ENCODE measurements at places on chromosomes 3 and 15.
A peak's percentile ranks its signal among the peaks of the same experiment; 100 is the strongest.

DNA sequence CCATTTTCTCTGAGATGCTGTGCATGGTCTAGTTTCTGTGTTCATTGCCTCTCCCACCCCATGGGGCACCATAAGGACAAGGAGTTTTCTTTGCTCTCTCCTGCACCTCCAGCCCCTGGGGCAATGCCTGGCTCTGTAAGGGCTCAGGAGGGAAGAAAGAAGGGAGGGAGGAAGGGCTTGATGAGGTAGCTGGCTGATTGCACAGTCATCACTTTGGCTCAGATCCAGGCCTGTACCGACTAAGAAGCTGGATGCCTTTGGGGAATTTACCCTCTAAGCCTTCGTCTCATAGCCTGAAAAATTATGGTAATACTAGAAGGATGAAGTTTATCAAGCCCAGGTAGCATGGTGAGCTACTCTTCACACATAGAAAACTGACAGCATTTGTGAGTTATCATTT is 382.9 kb downstream of the GABRG3 start:
- no peak for DNase-seq
- no peak overlapping the region for H3K27ac ChIP-seq
- no peaks in the 10 kb centered on the region for H3K4me1 ChIP-seq
- H3K27me3 ChIP-seq: no peaks in the 10 kb centered on the region
- H3K4me3 ChIP-seq: no peak overlapping the region

- H3K27me3 ChIP-seq: no peaks in the 10 kb centered on the region
- H3K27ac ChIP-seq: no peak overlapping the region
- DNase-seq: no peak
- no peaks in the 10 kb centered on the region for H3K36me3 ChIP-seq
Observed at GRCh38 chr3:20256144-20256543, 70.1 kb upstream of the SGO1 start.

GRCh38 chr3:52237006-52237656 is 1.8 kb downstream of the TWF2 start:
- H3K4me3 ChIP-seq: peak overlapping the region; percentile 97
- peak; percentile 53 for DNase-seq
- no peaks in the 10 kb centered on the region for H3K27me3 ChIP-seq
- H3K27ac ChIP-seq: no peak overlapping the region
- no peaks in the 10 kb centered on the region for H3K36me3 ChIP-seq

GRCh38 chr3:38283810-38284755 is 2.0 kb downstream of the SLC22A14 start:
- no peaks in the 10 kb centered on the region for H3K27me3 ChIP-seq
- no peak overlapping the region for H3K27ac ChIP-seq
- H3K4me3 ChIP-seq: no peak overlapping the region
- H3K36me3 ChIP-seq: no peaks in the 10 kb centered on the region

DNA sequence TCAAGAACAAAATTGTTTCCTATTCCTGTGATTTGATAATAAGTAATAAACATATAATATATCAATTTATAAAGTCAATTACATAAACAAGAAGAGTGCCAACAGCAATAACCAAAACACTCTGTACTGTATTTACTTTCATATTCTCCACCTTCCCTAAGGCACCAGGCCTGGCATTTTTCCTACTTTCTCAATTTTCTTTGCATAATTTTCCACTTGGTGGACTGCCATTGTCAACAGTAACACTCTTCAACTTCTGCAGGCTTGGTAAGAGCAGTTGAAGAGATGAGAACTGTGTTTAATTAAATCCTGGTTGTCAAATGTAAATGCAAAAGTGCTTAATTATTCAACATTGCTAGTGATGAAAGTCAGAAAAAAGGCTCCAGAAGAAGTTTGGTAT is 229.8 kb upstream of the PLSCR5 start:
- H3K36me3 ChIP-seq: no peaks in the 10 kb centered on the region
- no peaks in the 10 kb centered on the region for H3K27me3 ChIP-seq
- H3K4me1 ChIP-seq: no peaks in the 10 kb centered on the region
- H3K27ac ChIP-seq: no peak overlapping the region
- H3K4me3 ChIP-seq: no peak overlapping the region

- H3K4me1 ChIP-seq: peaks cover 8% of the 10 kb centered on the region
- DNase-seq: no peak
- H3K27ac ChIP-seq: no peak overlapping the region
- no peaks in the 10 kb centered on the region for H3K36me3 ChIP-seq
- no peaks in the 10 kb centered on the region for H3K27me3 ChIP-seq
- H3K4me3 ChIP-seq: peak overlapping the region; percentile 30
Observed at GRCh38 chr3:64268926-64269325, 43.7 kb upstream of the PRICKLE2 start.

GRCh38 chr15:100516643-100517512 is 11.9 kb downstream of the CERS3 start:
- no peak overlapping the region for H3K4me3 ChIP-seq
- no peaks in the 10 kb centered on the region for H3K27me3 ChIP-seq
- H3K27ac ChIP-seq: no peak overlapping the region
- no peaks in the 10 kb centered on the region for H3K36me3 ChIP-seq

- peaks cover 3% of the 10 kb centered on the region for H3K36me3 ChIP-seq
- H3K27ac ChIP-seq: no peak overlapping the region
- no peak overlapping the region for H3K4me3 ChIP-seq
- no peaks in the 10 kb centered on the region for H3K4me1 ChIP-seq
- no peak for DNase-seq
Observed at GRCh38 chr3:108215871-108216270, 6.4 kb downstream of the IFT57 start.

- DNase-seq: no peak
- H3K4me3 ChIP-seq: no peak overlapping the region
- H3K36me3 ChIP-seq: no peaks in the 10 kb centered on the region
- no peaks in the 10 kb centered on the region for H3K4me1 ChIP-seq
Observed at GRCh38 chr3:153293265-153293664, 131.2 kb downstream of the RAP2B start.

DNA sequence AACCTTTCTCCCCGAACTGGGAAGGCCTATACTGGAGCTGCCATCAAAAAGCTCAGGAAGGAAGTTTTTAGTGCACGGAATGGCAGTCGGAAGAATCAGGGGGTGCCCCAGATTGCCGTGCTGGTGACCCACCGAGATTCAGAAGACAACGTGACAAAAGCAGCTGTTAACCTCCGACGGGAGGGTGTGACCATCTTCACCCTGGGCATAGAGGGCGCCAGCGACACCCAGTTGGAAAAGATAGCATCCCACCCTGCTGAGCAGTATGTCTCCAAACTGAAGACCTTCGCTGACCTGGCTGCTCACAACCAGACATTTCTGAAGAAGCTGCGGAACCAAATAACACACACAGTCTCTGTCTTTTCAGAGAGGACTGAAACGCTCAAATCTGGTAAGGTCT is 48.2 kb downstream of the COL6A6 start:
- no peaks in the 10 kb centered on the region for H3K27me3 ChIP-seq
- no peaks in the 10 kb centered on the region for H3K4me1 ChIP-seq
- no peak overlapping the region for H3K4me3 ChIP-seq
- no peaks in the 10 kb centered on the region for H3K36me3 ChIP-seq
- no peak for DNase-seq

DNA sequence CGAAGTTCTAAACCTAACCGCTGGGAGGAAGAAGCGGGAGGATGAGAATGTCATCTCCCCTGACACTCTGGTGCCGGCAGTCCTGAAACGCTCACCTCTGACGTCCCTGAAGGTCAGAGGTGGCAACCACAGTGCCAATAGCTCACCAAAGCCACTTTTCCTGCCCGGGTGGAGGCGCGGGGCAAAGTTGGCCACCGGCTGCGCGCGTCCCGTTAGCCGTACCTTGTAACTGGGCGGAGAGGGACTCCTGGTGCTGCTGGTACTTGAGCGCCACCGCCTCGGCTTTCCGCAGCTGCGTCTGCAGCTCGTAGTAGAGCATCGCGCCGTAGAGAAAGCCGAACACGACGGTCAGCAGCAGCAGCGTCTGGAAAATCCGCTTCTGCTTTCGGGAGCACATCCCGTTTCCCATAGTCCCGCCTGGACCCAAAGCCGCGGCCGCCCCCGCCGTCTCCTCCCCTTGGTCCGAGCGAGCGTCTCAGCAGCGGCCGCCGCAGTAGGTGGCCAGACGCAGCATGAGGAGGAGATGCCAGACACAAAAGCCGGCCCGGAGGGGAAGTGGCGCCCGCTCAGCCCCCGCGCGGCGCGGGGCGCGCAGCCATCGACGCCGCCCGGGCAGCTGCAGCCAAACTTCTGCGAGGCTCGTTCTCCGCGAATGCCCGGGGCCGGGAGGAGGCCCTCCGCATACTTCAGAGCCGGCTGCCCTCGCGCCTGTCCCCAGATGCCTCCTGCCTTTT is 680 bp downstream of the GOLIM4 start:
- H3K27me3 ChIP-seq: no peaks in the 10 kb centered on the region
- peak overlapping the region; percentile 90 for H3K4me3 ChIP-seq
- peaks cover 9% of the 10 kb centered on the region for H3K4me1 ChIP-seq
- peak overlapping the region; percentile 97 for H3K27ac ChIP-seq

DNA sequence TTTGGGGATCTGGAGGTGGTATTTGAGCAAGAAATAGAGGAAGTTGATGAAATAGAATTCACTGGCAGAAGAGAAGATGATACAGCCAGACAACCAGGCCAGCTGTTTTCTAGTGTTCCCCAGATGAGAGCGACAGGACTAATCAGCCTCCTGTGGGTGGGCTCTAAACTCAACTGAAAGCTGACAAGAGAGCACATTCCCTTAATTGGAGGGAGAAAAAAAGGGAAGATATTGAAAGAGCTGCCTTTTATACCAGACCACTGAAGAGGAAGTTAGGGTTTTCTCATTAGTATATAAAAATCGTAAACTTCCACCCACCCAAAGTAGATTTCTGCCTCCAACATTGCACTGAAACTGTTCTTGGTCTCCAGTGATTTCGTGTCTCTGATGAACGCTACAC is 6.5 kb upstream of the TM4SF19 start:
- no peak for DNase-seq
- no peaks in the 10 kb centered on the region for H3K4me1 ChIP-seq
- peaks cover 15% of the 10 kb centered on the region for H3K36me3 ChIP-seq
- H3K27me3 ChIP-seq: no peaks in the 10 kb centered on the region
- H3K27ac ChIP-seq: no peak overlapping the region
- no peak overlapping the region for H3K4me3 ChIP-seq

DNA sequence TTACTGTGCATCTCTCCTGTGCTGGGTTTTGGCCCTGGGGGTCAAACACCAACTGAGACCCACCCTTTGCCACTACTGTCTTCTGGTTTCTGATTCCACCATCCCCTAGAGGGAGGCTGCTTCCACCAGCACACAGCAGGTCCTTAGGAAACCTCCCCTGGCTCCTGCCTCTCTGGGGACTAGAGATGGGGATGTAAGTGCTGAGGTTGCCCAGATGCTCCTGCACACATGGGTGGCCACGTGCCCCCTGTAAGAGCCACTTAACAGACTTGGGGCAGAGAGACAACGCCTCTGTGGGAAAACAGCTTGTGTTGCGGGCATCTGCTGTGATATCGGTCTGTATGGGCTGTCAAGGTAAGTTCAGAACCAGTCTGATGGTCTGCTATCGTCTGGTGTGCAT is 83.4 kb downstream of the ATP2B2 start:
- no peaks in the 10 kb centered on the region for H3K4me1 ChIP-seq
- H3K27me3 ChIP-seq: no peaks in the 10 kb centered on the region
- no peak for DNase-seq
- no peaks in the 10 kb centered on the region for H3K36me3 ChIP-seq

GRCh38 chr3:100073714-100074307 is 40.5 kb downstream of the FILIP1L start:
- H3K4me3 ChIP-seq: peak overlapping the region; percentile 14
- H3K27me3 ChIP-seq: no peaks in the 10 kb centered on the region
- peak overlapping the region; percentile 83 for H3K27ac ChIP-seq
- H3K36me3 ChIP-seq: no peaks in the 10 kb centered on the region
- peak; percentile 65 for DNase-seq

DNA sequence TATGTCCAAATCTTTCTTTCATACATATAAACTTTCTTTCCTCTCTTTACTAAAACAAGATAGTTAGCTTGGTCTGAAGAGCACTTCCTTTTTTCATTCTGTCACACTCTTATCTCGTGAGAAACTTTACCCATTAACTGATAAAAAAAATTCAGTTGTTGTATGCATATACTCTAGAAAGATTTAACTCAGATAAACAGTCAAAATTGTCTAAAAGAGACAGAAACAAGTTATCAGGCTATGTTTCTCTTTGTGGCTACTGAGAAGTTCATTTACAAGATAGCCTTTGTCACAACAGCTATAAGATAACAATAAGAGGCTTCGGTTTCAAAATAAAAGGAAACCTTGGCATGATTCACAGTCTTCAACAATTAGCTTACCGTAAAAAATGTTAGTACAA is 235.7 kb upstream of the ATP10A start:
- peak overlapping the region; percentile 20 for H3K4me3 ChIP-seq
- no peaks in the 10 kb centered on the region for H3K27me3 ChIP-seq

- no peaks in the 10 kb centered on the region for H3K27me3 ChIP-seq
- no peak overlapping the region for H3K27ac ChIP-seq
- H3K4me3 ChIP-seq: no peak overlapping the region
Observed at GRCh38 chr15:84824260-84825007, 7.3 kb downstream of the ALPK3 start.

DNA sequence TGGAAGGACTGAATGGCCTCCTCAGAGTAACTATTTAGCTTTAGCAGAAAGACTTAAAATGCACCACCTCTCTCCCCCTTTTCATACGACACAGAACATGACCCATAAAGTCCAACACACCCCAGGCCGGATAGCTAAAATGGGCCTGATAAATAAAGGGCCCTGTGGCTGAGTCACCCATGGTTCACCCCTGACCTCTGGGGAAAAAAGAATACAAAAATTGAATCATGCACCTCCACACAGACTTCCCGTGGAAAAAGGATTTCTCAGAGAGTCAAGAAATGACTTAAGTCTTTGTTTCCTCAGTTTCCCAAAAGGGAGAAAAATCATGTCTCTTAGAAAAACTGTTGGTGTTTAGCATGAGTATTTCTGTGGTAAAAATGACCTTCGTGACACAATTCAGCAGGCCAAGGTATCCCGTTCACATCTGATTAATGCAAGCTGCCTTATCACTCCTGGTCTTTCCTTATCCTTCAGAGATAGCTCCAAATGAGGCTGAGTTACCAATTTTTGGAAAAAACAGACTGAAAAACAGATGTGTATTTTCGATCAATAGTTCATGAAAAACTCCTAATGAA is 34.0 kb upstream of the ARHGEF3 start:
- no peak overlapping the region for H3K4me3 ChIP-seq
- no peaks in the 10 kb centered on the region for H3K27me3 ChIP-seq
- DNase-seq: no peak
- no peak overlapping the region for H3K27ac ChIP-seq

DNA sequence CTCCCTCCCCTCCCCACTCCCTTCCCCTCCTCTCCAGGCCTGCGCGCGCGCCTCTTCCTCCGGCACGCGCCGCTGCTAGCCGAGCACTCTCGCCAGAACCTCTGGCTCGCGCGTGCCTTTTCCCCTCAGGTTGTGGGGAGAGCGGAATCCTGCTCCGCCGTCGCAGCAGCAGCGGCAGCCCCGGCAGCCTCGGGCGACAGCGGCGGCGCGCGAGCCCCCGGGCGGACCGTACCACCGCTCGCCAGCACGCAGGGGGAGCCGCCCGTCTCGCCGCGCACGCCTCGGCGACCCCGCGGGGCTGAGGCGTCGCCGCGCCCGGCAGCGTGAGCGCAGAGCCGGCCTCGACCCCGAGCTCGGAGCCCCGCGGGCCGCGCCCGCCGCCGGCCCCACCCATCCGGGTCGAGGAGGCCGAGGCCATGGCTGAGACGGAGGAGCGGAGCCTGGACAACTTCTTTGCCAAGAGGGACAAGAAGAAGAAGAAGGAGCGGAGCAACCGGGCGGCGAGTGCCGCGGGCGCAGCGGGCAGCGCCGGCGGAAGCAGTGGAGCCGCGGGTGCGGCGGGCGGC is at the start of gene CDV3:
TSS of gene CDV3 (plus strand) at position 58 of the 566 bp plus-strand sequence. CDS start at position 417, 359 bp downstream.
- no peaks in the 10 kb centered on the region for H3K4me1 ChIP-seq
- no peaks in the 10 kb centered on the region for H3K27me3 ChIP-seq
- peak within 1 kb of the TSS; percentile 96 for H3K27ac ChIP-seq
- peak within 1 kb of the TSS; percentile 99 for H3K4me3 ChIP-seq
